ENCODE measurements at places on chromosomes 3 and 15.

DNA sequence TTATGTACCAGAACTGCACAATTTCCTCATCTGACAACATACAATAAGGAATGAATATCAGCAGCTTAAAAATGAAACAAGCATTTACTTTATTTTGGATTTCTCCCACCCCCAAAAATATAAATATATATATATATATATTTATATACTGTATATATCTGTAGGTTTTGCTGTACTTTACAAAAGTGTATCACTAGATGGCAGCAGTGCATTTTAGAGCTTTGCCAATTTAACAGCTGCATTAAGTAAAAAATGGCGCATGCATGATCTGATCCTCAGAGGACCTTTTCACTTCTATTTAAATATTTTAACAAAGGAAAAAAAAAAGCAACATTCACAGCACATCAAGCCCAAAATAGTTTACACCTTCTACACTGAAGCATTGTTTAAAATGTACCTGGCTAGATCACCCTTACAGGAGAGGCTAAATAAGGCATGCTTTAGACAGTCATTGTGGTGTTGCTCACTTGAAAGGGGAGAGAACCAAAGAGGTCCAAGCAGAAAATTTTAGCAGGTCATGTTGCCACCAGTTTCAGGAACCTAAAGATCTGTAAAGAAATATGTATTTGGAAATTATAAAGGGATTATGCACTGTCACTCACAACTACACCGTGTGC, 72.6 kb downstream of the NPTN start:
- no peak for DNase-seq

DNA sequence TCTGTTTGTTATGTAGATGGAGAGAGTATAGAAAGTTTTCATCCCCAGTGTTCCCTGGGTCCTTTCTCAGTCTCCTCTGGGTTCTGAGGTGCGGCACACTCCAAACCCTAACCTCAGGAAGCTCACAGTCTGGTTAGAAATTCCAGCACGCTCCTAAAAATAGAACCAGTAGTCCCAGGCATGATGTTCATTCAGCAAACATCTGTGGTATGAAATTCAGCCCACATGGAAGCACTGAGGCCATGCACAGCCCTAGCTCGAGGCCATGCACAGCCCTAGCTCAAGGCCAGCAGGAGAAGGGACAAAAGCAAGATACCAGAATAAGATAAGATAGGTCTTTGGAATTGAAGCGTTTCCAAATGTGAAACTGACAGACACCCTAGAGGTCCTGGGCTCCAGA, 82.3 kb upstream of the OXTR start:
- DNase-seq: no peak

DNA sequence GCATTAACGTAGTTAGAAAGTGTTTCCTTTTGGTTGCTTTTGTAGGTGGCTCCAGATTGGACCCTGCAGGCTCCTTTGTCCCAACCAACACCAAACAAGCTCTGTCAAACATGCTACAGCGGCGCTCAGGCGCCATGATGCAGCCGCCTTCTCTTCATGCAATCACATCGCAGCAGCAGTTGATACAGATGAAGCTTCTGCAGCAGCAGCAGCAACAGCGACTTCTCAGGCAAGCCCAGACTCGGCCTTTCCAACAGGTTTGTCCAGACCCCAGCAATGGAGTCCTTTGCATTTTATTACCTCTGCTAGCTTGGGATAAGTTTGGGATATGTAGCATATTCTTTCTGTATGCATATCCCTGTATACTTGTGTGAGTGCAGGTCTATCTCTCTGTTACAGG, 10.1 kb upstream of the P2RY12 start:
- DNase-seq: no peak

GRCh38 chr3:64133272-64133671, 92.0 kb downstream of the PRICKLE2 start:
- no peak for DNase-seq

DNA sequence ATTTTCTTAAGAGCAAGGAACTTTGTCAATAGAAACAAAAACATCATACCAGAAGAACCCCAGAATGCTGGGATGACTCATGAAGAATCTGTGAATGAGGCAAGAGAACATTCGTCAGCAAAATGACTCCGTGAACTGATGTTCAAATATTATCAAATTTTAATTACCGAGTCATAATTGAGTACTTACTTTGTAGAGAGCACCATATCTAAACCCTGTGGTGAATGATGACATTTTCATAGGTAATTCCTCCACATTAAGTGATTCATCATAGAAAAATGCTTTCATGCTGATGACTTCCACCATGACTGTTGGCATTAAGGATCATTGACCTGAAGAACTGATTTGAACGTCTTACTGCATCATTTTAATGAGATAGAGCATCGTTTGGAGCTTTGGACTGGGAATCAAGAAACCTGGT, 56.3 kb downstream of the PPARG start:
- no peak for DNase-seq

DNA sequence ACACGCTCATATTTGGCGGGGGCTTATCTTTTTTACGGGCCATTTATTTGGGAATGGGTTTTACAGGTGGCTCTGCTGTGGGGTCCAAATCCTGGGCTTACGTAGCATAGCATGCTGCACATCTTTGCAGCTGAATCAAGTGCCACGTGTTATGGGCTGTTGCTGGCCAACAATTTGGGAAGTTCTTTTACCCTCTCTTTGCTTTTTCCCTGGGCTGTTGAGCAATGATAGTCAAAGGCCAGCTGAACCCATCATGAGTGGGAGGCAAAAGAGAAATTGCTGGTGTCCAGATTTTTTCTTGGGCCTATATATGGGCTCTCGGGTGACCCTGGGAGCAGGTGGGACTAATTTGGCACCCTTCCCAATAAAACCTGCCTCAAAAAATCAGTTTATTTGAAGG, 209.3 kb upstream of the SATB1 start:
- DNase-seq: no peak

GRCh38 chr3:173702561-173702960, 305.0 kb downstream of the NLGN1 start:
- DNase-seq: no peak

DNA sequence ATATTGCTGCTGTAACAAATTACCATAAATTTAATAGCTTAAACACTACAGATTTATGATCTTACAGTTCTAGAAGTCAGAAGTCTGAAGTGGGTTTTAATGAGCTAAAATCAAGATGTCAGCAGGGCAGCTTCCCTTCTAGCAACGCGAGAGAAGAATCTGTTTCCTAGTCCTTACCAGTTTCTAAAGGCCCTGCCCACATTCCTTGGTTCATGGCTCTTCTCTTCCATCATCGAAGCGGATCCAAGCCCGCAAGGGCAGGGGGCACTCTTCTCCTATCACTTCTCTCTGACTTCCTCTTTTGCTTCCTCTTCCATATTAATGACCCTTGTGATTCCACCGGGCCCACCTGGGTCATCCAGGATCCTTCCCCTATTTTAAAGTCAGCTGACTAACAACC, 16.1 kb downstream of the MINDY4B start:
- no peak for DNase-seq

GRCh38 chr3:172546628-172547214, 23.5 kb upstream of the TNFSF10 start:
- DNase-seq: no peak

DNA sequence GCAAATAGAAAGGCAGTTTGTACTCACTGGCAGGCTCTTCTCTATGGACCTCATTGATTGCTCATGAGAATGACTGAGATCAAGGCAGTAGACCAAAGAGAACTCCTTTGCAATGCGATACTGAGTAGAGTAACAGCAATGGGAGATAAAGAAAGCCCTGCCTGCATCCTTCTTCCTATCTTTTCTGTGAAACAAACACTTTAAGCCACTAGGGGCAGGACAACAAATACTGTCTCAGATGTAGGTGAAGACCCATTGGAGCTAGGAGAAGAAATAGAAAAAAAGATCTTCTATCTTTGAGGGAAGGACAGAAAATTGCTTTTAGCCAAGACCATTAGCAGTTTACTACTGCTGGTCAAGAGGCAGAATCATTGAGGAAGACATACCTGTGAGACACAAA, 117.6 kb upstream of the IGSF10 start:
- no peak for DNase-seq

GRCh38 chr3:129112308-129113052, 9.1 kb downstream of the RAB43 start:
- no peak for DNase-seq

- DNase-seq: no peak
Observed at GRCh38 chr15:57878573-57878972, 172.1 kb downstream of the POLR2M start.

DNA sequence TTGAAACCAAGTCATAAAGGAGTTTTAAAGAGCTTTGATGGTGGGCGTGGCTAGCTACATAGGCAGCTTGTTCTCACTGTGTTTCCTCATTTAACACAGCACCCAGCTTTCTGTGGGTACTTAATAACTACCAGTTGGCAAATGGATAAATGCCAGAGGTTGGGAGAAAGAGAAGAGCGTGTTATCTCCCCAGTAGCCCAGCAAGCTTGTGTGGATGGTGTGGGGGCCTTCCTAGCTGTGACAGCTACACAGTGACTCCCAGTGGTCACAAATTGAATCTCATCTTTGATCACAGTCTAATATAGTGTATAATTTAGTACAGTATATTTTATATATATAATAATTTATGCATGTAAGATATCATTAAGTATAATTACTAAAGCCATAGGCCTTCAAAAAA, 984.1 kb downstream of the EPHA3 start:
- DNase-seq: no peak

DNA sequence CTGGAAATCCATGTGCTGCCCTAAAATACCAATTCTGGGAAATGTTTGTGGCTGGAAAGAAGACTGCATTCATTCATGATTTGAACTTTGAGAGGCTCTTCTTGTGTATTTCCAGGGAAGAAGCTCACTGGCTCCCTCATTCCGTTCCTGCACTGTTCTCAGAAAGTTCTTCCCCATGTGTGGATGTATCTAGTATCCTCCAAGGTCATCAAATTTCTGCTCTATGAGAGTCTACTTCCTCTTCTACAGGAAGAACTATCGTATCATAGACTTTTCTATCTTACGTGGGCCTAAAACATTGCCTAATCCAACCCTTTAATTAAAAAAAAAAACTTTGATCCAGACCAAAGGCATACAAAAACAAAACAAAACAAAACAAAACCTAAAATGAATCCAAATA, 2.9 kb downstream of the CCR3 start:
- no peak for DNase-seq

- DNase-seq: no peak
Observed at GRCh38 chr3:38738630-38739395, 77.2 kb downstream of the SCN10A start.

DNA sequence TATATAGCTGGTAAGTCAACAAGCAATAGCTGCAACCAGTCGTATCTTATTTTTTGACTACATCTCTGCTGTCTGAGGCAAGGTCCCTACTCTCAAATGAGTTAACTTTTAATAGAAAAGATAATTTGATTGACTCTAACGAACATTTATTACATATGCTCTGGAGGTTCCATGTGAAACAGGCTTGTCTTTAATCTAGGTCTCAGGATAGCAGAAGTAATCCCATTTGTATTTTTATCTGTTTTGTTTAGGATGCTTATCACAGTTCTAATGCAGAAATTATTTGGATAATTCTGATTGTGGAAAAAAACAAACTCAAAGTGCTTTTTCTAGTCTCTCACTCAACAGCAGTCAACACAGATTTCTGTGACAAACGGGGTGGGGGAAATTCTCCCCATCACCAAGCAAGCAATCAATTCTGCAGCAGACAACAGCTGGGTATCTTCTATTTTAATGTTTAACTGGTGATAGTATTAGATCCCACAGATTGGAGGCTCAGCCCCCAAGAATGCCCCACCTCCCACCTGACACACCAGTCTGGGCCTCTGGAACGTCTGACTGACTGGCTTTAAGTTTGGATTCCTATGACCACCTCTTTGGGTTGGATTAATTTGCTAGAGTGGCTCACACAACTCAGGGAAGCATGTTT, 58.8 kb downstream of the ITPR1 start:
- DNase-seq: no peak

DNA sequence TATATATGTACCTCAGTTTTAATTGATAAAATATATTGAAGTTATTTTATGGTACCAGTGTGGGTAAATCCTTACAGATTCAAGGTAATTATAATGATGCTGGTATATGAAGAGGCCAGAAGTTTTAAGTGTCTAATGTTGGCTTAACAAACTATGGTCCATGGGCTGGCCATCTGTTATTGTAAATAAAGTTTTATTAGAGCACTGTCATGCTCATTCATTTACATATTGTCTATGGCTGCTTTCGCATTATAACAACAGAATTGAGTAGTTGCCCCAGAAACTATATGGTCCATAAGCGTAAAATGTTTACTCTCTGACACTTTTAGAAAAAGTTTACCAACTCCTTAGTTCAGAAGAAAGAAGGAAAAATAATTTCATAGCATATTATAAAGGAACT, 67.9 kb downstream of the MEF2A start:
- DNase-seq: no peak

DNA sequence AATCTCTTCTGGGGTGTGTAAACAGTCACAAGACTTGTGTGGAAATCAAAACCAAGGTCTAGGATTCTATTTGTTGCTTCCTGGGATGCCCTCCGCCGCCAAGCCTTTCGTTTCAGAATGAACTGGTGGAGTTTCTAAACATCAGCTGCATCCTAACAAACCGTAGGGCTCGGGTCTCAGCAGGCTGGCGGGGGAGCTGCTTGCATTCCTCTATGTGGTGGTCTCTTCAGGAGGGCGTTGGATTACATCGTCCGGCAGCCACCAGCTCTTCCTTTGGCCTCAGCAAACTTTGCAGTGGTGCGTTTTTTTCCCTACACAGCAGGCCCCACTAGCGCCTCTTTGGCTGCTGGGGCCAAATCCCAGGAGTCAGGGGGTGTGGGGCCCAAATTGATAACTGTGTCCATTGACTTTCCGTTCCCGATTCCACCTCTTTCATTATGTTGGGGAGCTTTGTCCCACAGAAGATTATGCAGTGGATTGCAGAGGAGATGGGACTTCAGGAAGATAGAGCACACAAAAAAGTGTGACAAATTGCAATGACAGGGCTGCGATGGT, 390.0 kb upstream of the NR2F2 start:
- DNase-seq: no peak

DNA sequence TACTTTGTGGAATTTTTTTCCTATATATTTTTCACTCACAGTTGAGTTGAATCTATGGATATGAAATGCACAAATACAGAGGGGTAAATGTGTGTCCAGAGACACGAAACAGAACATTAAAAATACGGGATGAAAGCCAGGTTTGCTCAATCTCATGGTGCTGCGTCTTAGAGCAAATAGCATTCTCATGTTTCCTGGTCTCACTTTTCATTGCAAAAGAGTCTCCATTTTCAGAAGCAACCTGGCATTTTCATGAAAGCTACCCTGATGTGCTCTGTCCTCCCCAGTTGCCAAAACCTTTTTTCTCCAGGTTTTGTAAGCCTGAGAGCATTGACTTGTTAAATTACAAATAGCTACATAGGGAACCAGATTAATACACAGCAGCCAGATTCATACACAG, 49.5 kb upstream of the MBNL1 start:
- DNase-seq: no peak

- no peak for DNase-seq
Observed at GRCh38 chr3:104610730-104611652, 755.7 kb upstream of the ALCAM start.
